Hair follicle dermal papilla cell (primary cell): ENCODE measurements at places on chromosomes 7 and 10. TPM values are rescaled to one million over a fixed set of nuclear protein-coding genes. Genes with fewer than 3 reads are reported as not detected.

CDC14C gene
- total RNA-seq, result 0.12 and 0.16 TPM in 2 replicates

ENTPD1 gene
- 0.24 and 0.32 TPM in 2 replicates for total RNA-seq

AZGP1 gene
- 0.12 TPM in 1 of 2 replicates, not detected in the other for total RNA-seq

LOXL4 gene
- 93.3 and 135 TPM in 2 replicates for total RNA-seq

SND1 gene
- 291 and 303 TPM in 2 replicates for total RNA-seq

CREB5 gene
- total RNA-seq, result 1.2 and 2.9 TPM in 2 replicates
